ENCODE measurements at places on chromosomes 13 and 19.
A peak's percentile ranks its signal among the peaks of the same experiment; 100 is the strongest.

GRCh38 chr19:44942067-44942571 lies at the start of gene APOC4:
Gene APOC4, plus strand, starts transcription at chr19:44942237. Its CDS starts 41 bp downstream, at chr19:44942278.
- DNase-seq = no peak

DNA sequence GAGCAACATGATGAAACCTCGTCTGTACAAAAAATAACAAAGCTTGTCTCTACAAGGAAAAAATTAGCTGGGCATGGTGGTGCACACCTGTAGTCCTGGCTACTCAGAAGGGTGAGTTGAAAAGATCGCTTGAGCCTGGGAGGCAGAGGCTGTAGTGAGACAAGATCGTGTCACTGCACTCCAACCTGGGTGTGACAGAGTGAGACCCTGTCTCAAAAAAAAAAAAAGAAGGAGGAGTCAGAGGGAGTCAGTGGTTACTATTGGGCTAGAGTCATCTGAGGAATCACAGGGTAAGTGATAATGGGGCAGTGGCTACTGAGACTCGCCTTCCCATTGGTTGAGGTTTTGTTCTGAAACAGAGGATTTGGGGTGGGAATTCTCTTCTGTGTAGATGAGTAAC lies 1.9 kb upstream of the GPI start:
- no peak for DNase-seq

- DNase-seq = no peak
These were observed 1.6 kb downstream of the ZNF546 start for GRCh38 chr19:39998501-39998900.

DNA sequence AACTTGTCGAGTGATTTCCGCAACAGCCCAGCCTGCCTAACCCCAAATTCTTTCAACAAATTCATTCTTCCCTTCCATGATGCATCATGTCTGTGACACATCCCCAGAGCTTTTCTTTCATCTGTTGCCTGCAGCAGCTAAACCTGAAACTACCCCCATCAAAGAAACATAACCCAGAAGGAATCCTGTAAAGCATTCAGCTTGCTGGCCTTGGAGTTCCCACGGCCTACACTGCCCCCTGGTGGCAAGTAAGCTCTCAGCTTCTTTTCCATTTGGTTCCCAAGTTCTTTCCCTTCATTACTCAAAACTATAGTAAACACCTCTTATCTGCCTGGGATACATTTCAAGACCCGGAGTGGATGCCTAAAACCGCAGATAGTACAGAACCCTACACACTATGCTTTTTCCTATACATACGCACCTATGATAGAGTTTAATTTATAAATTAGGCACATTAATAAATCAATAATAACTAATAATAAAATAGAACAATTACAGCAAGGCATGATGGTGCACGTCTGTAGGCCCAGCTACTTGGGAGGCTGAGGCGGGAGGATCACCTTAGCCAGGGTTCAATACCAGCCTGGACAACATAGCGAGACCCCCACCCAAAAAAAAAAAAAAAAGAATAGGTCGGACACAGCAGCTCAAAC lies 7.4 kb downstream of the ETHE1 start:
- peak; percentile 98 for DNase-seq

DNA sequence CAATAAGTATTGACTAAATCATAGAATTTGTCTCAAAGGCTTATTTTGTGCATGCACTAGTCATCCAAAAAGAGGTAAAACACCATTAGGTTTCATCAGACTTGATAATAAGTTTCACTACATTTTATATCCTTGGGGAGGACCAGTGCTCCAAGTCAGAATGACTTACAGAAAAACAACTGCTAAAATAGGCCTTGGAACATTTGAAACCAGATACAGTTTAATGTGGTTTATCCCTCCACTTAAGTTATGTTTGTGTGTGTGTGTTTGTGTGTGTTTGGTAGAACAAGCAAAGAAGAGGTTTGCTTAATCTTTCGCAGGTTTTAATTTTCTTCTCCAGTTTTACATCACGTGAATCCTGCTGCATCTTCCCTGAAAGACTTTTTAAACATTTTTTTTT lies 570.9 kb downstream of the PCDH9 start:
- no peak for DNase-seq

All from trophoblast cell (in vitro differentiated cells and primary cell).